ENCODE measurements at places on chromosomes 1 and 21.
A peak's percentile ranks its signal among the peaks of the same experiment; 100 is the strongest.

GRCh38 chr1:215376544-215377264 is 190.4 kb upstream of the KCTD3 start:
- DNase-seq, result no peak

- no peak for DNase-seq
Observed at GRCh38 chr1:32981003-32981901, 16.6 kb upstream of the RNF19B start.

DNA sequence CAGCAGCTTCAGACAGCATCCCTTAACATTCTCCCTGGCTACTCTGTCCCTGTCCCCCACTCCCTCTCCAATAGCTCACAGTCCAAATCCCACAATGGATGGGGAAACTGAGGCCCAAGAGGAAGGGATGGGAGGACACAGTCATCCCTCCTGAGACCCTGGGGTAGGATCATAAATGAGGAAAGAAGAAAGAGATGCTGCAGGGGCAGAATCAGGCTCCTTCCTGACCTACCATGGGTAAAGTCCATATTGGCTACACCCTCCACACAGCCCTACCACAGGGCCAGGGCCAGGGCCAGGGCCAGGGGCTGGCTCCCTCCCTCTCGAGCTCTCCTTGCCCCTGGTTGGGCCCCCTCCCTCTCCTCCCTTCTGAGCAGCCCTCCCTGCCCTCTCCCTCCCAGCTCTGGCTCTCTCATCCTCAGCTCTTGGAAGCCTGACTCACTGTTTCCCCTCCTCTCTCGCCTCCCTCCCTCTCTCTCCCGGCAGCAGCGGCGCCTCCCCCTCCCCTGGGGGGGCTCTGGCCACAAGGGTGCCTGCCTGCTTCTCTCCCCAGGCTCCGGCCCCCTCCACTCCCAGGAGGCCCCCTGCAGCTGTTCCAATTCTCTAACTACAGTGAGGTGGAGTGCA is 4.9 kb downstream of the AHDC1 start:
- no peak for DNase-seq

DNA sequence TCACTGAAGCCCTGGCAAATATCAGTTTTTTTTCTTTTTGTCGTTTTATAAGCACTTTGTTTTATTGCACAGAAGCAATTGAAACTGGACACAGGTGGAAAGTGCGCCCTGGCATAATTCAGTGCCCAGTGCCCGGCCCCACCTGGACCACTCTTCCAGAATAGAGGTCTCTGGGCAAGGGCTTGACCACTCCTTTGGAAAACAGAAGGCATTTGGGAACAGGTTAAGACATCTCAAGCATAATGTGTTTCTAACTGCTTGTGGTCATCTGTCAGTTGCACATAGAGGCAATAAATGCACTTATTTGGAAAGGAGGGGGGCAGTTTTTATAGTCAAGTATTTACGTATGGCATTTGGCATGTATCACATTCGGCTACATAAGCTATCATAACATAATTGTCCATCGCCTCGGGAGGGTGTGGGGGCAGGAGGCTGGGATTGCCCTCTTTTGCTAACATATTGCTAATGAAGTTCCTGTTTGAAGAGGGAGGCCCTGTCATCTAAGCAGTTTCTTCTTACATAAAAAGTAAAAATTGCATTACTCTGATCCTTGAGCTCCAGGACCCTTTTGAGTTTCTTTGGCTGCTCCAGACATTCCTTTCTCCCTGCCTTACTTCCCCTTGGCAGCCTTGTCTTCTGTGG is 14.7 kb upstream of the CD2 start:
- no peak for DNase-seq

- DNase-seq, result no peak
Observed at GRCh38 chr1:28833381-28833780, 21.4 kb downstream of the OPRD1 start.

DNA sequence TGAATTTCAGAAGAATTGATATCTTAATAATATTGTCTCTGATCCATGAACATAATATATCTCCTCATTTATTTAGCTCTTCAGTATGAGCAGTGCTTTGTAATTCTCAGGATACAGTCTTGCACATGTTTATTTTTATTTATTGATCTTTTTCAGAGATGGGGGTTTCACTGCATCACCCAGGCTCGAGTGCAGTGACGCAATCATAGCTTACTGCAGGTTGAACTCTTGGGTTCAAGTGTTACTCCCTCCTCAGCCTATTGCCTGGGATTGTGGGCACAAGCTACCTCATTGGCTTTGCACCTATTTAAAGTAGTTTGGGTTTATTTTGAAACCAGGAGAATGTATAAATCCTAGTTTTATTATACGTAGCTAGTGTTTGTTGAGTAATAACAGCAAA is 4.7 kb downstream of the RPS6KC1 start:
- no peak for DNase-seq

DNA sequence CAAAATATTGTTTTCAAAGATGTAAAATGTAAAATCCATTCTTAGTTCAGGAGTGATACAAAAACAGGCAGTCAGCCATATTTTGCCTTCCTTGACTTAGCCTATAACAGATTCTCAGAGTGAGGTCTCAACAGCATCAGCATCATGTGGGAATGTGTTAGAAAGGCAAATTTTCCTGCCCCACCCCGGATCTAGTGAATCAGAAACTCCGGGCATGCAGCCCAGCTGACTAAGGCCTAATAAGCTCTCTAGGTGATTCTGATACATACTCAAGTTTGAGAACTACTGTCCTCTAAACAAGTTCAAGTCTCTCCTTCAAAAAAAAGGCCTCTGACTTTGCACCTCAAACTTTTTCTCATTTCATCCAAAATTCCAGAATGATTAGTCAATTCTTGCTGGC is 46.9 kb upstream of the PRRC2C start:
- DNase-seq, result no peak

DNA sequence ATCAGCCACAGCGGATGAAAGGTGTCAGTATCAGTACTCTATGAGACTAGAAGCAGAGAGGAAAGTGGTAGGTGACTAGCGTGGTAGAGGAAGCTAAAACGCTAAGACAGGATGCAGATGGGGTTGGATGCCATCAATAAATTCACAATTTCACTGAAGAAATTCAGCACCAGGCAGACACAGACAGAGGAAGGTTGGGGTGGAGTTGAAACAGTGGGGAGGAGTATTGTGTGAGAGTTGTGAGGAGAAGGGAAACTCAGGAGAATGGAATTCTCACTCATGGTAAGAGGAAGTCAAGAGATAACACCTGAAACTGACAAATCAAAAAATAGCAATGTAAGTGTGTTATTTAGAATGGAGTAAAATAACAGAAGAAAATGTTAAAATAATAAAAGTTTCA is 208.5 kb upstream of the DAB1 start:
- DNase-seq, result no peak

- no peak for DNase-seq
Observed at GRCh38 chr1:222620566-222620965, 2.7 kb downstream of the MIA3 start.

- DNase-seq, result peak; percentile 20
Observed at GRCh38 chr1:42684139-42684538, 1.9 kb downstream of the YBX1 start.

GRCh38 chr21:38121888-38122720 is 134.7 kb upstream of the KCNJ15 start:
- no peak for DNase-seq

GRCh38 chr1:110608247-110608646 is 2.1 kb upstream of the KCNA2 start:
- DNase-seq, result no peak

GRCh38 chr1:167795810-167796740 is 74.3 kb downstream of the MPZL1 start:
- no peak for DNase-seq

GRCh38 chr1:154557939-154558719 is at the start of gene UBE2Q1:
TSS of gene UBE2Q1 (minus strand) at chr1:154558662. CDS start at chr1:154558553, 109 bp downstream.
- no peak for DNase-seq

DNA sequence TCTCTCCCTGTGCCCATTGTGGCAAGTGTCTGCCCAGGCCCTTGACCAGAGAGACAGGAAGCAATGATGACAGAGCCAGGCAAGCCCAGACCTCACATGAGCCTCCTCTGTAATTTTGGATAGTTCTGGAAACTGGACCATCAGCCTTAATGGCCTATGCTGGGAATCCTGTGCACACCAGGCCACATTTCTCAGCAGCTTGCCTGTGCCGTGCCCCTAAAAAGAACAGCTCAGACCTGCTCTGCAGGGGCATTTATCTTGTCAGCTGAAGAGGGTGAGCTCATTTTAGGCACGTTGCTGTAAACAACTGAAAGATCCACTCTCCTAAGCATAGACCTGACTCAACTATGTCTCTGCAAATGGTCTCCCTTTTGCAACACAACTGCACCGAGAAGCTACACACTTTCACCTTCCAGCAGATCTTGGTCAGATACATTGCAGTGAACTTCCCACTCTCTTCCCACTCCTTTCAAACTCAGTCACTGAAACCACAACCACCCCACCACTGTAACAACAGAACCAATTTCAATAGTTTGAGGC is 53.5 kb upstream of the BACH1 start:
- no peak for DNase-seq

- peak; percentile 48 for DNase-seq
Observed at GRCh38 chr1:205709640-205710039, 29.3 kb upstream of the SLC45A3 start.

- no peak for DNase-seq
Observed at GRCh38 chr1:29455781-29456180, 219.5 kb downstream of the PTPRU start.

- no peak for DNase-seq
Observed at GRCh38 chr1:97174039-97174704, 452.6 kb downstream of the PTBP2 start.

- DNase-seq, result no peak
Observed at GRCh38 chr1:6419397-6419803, 319 bp downstream of the HES2 start.

- no peak for DNase-seq
Observed at GRCh38 chr1:7171574-7171973, 386.3 kb downstream of the CAMTA1 start.

- DNase-seq, result peak; percentile 2
Observed at GRCh38 chr1:198359024-198359653, 181.3 kb downstream of the ATP6V1G3 start.

DNA sequence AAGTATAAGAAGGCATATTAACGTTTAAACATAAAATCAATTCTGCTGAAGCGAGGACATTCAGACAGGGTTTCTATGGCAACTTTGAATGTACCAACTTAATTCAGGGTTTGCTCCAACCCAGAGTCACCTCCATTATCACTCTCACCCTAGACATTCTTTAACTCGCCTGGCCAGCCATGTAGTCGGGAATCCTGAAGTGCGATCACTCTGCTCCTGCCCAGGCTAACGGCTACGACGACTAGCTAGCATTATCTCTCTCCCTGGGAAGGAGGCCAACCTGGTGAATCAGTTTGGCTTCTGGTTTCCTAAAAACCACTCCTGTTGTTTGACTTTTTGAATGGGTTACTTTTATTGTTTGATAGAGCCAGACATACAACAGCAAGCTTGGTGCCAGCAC is 38.9 kb upstream of the ZBTB18 start:
- DNase-seq, result no peak

- no peak for DNase-seq
Observed at GRCh38 chr1:162987866-162988265, 81.3 kb upstream of the RGS4 start.

DNA sequence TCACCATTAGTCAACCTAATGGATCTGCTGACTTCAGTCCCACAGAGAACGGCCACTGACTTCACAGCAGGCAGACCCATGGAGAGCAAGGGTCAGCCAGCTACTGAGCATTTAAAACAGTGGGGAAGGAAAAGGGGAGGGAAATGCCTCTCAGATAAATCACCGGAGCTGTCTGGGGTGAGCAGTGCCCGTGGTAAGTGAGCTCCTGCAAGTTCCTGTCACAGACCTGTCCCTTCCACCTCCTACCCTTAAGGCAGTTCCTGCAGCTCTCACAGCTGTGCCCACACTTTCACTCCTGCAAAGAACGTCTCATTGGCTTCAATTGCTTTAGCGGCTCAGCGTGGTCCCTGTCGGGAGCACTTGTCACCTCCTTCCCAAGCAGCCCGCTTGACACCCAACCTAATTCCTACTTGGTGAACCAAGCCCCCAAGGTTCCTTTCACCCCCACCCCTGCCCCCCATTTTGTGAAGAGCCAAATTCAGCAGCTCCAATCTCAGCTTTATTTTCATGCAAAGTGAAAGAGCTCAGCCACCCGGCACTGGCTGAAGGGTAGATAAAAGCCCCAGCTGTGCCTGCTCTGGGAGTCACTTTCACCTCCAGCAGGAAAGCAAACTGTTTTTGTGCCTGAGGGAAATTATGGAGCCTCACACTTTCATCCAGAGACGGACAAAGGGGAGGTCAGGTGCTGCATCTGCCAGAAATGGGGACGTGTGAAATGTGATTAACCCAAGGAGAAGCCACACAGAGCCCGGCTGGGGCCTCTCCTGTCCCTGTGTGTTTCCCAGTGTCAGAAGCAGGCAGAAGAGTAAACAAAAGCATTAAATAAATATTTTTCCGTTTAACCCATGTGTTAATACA is 306.2 kb downstream of the TTLL7 start:
- DNase-seq, result peak; percentile 1

DNA sequence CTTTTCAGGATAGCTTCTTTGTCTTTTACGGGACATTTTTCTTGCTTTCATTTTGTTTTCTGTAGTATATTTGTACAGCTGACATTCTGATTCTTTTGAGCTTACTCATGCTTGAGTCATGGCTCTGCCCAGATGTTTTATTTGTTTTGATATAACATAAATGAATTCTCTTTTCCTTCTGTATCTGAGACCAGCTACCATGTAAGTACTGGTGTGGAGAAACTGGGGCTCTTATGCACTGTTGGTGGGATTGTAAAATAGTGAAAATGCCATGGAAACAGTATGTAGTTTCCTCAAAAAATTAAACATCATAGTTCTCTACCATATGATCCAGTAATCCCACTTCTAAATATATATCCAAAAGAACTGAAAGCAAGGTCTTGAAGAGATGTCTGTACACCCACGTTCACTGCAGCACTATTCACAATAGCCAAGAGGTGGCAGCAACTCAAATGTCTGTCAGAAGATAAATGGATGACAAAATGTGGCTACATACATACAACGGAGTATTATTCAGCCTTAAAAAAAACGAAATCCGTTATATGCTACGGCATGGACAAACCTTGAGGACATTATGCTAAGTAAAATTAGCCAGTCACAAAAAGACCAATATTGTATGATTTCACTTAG is 61.4 kb downstream of the EIF2B3 start:
- peak; percentile 48 for DNase-seq

GRCh38 chr1:75172556-75172955 is 38.4 kb downstream of the LHX8 start:
- no peak for DNase-seq

DNA sequence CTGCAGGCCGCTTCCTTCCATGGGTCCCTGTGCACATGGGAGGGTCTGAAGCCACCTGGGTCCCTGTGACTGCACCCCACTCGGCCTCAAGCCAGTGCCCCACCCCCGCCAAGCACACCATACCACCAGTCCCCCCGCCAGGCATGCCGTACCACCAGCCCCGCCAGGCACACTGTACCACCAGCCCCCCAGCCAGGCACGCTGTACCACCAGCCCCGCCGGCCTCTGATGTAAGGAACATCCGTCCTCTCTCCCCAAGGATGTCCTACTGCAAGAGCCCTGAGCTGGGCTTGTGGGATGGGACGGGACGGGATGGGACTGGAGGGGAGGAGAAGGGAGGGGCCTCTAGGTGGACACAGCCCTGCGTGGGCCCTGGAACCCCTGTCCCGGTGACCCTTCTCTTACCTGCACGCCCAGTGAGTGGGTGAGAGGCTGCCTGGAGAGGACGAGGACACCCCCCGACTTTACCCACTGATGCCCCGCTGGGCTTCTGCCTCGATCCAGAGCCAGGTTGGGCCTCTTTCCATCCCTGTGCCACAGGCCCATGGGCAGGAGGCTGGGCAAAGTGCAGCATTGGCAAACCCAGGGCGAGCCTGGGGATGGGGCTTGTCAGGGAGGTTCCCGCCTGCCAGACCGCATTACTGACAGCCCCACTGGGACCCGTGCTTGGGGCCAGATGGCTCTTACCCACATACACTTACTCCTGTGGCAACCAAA is 40.8 kb upstream of the COL6A1 start:
- DNase-seq, result no peak

Data from HepG2 (cell line).